Hepatocyte (in vitro differentiated cells): ENCODE measurements at places on chromosomes 1 and 21.

- no peak for DNase-seq
Observed at GRCh38 chr21:29034678-29035077, 10.2 kb downstream of the USP16 start.

- DNase-seq, result no peak
Observed at GRCh38 chr1:211775170-211775569, 55.4 kb downstream of the LPGAT1 start.

GRCh38 chr1:4122513-4123160 is 222.6 kb upstream of the C1orf174 start:
- DNase-seq, result no peak

DNA sequence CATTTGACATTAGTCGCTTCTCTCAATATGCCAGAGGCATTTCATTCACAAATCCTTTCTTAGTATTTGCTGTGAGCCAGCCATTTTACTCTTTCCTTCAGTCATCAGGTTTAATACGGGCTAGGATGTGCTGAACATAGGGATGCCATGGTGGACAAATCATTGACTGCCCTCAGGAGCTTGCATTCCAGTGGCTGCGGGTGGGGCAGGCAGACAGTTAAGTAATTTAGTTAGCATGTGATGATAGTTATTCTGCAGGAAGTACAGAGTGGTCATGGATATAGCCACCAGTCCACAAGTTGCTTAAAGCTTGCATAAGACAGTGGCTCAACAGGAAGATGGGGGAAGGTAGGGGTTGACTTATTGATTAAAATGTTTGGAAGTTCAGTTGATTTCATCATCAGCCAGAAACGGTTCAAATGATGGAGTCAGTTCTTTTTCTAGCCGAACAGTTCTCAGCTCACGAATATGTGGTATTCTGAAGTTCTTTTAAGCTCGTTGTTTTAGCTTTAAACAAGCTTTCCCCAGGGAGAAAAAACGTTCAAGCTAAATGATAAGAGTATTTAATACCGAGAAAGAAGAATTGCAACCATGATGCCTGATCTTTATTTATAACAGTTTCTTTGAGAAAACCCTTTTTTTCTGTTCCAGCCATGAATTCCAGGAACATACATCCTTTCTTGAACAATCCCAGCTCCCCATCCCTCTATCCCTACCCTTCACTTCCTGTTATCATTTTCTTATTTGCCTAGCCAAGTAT is 1.4 kb downstream of the SLC22A15 start:
- DNase-seq, result peak; percentile 30

- no peak for DNase-seq
Observed at GRCh38 chr1:47924270-47925048, 72.7 kb downstream of the TRABD2B start.

GRCh38 chr1:207863893-207864535 is 46.9 kb downstream of the CD34 start:
- DNase-seq, result no peak

DNA sequence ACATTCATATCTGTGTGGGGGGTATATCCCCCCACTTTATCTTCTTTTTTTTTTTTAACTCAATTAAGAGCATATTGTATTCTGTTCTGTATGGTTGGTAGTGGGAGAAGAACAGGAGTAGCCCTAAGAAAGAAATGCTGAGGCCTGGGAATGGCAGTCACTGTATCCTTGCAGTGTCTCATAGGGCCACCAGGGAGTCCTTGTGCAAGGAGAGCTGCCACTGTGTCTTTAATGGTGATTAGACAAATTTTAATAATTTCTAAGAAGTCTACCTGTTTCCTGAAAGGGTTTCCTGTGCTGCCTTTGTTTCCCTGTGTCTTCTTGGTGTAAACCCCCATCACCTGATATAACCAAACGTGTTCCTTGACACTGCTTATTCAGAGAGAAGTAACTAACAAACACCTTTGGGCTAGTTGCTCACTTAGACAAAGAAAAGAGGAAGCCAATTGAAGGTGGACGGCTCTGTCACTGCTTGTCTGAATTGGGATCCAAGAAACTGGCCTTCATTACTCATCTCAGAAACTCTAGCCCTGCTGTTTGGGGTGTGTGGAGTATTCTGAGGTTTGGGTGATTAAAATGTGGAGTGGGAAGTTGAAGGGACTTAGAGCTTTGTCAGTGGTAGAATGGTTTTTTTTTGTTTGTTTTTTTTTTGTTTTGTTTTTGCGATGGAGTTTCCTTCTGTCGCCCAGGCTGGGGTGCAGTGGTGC is 15.2 kb downstream of the GIPC2 start:
- no peak for DNase-seq

GRCh38 chr1:240111558-240111957 is 19.9 kb downstream of the FMN2 start:
- peak; percentile 41 for DNase-seq

- no peak for DNase-seq
Observed at GRCh38 chr1:225657462-225657989, 4.6 kb upstream of the ENAH start.

DNA sequence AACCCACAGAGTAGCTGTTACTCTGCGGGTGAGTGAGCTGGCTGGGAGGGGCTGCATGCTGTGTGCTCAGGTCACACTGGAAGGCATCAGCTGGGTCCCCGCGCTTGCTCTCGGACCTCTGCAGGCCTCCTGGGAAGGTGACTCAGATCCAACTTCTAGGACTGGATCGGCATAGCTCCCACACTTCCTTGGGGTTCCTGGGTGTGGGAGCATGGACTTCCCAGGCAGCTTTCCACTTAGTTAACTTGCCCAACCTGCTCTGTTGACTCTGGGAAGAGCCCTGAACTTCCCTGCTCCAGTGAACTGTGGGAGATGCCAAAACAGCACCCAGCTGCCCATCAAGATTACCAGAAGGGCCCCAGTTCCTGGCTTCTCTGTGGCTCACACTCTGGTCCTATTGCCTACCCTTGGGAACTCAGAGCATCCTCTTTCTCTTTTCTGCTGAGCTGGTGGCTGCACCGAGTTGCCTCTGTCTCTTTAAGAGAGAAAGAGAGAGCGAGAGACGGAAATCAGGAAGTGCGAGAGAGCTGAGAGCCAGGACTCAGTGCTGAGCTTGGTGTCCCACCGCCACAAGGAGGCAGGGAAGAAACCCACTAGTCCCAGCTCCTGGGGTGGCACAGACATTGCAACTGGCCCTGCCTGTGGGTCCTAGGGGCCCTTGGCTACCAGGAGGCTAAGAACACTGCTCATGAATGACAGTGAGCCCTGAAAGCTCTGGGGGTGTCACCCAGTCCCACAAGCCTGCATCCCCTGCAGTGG is at the start of gene IKBKE:
Gene IKBKE (plus strand): TSS at position 544 of the 759 bp plus-strand sequence. CDS start 2,752 bp downstream, outside the sequence.
- peak; percentile 79 for DNase-seq

- DNase-seq, result no peak
Observed at GRCh38 chr1:212060632-212061472, 25.3 kb downstream of the DTL start.

DNA sequence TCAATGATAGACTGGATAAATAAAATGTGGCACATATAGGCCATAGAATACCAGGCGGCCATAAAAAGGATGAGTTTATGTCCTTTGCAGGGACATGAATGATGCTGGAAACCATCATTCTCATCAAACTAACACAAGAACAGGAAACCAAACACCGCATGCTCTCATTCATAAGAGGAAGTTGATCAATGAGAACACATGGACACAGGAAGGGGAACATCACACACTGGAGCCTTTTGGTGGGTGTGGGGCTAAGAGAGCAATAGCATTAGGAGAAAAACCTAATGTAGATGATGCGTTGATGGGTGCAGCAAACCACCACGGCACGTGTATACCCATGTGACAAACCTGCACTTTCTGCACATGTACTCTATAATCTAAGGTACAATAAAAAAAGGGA is 883.4 kb upstream of the PRMT6 start:
- no peak for DNase-seq

GRCh38 chr1:81428998-81429397 is 371.7 kb upstream of the ADGRL2 start:
- DNase-seq, result no peak

GRCh38 chr1:40825996-40826395 is 36.2 kb downstream of the CITED4 start:
- DNase-seq, result no peak

DNA sequence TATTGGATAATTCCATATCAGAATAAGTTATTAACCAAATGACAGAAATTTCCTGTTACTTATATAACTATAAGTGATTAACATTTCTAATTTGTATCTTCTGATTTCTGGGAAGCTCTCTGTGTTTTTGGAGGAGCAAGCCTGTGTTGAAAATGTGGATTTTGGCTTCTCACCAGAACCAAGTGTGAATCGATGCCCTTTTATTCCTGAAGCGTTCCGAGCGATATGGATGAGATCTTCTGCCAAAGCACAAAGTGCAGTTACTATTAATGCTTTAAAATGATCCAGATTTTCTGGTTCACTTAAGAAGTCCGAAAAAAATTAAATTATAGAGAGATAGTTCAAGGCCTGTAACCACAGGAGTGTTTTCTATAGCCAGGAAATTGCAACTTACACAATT is 22.8 kb downstream of the ALG14 start:
- no peak for DNase-seq

DNA sequence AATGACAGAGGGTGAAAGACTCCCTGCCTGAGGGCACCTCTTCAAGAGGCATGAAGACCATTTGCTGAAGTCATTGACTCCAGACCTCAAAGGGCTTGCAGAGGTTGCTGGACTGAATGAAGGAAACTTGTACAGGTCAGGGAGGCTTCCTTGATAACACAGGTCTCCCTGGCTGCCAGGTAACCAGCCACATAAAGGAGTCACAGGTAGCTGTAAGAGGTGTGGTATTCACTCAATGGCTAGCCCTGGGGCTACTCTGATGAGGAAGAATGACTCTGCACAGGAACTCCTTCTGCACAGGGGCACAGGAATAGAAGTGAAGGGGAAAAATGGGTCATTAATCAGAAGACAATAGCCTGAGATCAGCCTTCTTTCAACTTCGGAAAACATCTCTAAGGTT is 187.5 kb downstream of the LMX1A start:
- no peak for DNase-seq

DNA sequence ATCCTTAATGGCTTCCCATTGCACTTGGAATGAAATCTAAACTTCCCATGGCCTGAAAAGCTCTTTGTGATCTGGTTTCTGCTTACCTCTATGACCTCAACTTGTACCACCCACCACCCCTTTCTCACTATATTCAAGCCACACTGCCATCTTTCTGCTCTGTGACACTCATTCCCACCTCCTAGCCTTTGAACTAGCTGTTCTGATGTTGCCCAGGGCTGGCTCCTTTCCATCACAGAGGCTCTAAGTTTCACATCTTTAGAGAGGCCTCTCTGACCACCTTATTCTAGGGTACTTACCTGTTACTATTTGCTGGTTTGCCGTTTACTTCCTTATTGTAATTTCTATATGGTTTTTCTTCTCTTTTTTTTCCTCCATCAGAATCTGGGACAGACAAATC is 4.2 kb downstream of the MPZL1 start:
- no peak for DNase-seq

DNA sequence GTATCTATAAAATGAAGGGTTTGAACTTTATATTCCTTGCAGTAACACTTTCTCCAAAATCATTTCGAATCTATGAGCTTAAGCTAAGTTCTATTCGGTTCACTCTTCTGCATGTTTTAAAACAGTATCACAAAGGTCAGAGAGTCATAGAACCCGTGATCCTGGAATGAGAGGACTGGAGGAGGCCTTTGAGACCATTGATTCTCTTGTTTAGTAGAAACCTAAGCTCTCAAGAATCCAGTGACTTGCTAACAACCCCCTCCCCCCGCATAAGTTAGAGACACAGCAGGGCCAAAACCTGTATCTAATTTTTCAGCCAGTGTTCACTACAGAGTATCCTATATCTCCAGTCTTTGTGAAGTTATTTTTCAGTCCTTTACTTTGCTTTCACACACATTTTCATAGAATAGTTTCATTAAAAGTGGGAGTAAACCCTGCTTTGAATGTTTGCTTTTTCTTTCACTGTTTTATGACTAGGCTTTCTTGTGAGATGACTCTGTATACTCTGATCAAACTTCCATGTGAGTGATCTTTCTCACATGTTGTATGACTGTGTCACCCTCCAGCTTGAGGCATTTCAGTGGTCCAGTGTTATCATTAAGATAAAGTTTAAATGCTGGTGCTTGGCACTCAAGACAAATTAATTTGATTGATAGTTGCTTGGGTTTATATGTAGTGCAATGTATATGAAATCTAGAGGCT is 275.4 kb upstream of the SGIP1 start:
- peak; percentile 35 for DNase-seq

GRCh38 chr1:26541816-26542711 is 12.5 kb downstream of the RPS6KA1 start:
- peak; percentile 42 for DNase-seq

GRCh38 chr1:201752333-201752732 is 76.6 kb upstream of the IPO9 start:
- no peak for DNase-seq

GRCh38 chr21:26437326-26438009 is 135.6 kb downstream of the CYYR1 start:
- DNase-seq, result no peak

DNA sequence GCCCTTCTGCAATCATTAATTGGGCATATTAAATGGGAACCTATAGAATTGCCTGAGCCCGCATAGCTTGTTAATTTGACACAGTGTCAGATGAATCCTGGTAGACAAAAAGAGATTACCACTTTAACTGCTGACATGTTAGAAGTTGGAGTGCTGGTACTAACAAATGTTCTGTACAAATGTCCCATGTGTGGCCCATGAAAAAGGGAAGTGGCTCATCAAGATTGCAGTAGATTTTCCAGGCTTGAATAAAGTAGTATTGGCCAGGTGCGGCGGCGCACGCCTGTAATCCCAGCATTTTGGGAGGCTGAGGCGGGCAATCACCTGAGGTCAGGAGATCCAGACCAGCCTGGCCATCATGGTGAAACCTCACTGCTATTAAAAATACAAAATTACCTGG is 45.6 kb downstream of the GNPAT start:
- no peak for DNase-seq

DNA sequence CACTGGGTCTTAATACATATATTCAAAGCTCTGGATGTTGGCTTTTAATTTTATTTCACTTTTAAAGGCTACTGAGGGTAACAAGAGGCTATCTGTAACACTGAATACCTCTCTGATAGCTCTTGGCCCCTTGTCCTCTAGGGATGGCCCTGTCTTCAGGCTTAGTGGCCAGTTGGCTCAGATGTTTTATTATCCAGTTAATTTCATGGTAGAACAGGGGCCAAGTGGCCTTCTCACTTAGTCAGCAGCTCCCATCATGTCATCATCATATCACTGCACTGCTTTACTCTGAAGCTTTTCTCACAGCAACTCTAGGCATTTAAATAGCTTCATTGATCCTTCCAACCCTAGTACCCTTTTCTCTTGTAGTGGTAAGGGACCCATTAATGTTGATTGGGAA is 40.2 kb upstream of the MACF1 start:
- no peak for DNase-seq

DNA sequence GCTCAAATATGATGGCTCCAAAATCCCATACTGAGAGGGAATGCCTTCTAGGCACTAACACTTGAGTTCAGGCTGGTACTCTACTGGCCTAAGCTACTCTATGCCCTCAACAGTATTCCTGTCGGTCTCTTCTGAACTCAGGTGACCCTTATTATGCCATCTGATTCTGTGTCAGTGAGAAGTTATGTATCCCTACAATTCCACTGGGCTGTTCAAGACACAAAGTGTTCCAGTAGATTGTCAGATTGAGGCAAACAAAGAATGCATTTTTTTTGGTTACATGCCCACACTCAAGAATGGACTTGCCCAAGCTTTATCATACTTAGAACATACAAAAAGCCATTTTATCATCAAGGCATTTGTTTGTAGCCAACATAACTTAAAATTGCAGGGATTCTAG is 553.8 kb upstream of the PRMT6 start:
- no peak for DNase-seq
